NCI-H2081 treated with DMSO at 0.1 percent for 48 hours (cell line): ENCODE measurements at places on chromosomes 5 and 9.

DNA sequence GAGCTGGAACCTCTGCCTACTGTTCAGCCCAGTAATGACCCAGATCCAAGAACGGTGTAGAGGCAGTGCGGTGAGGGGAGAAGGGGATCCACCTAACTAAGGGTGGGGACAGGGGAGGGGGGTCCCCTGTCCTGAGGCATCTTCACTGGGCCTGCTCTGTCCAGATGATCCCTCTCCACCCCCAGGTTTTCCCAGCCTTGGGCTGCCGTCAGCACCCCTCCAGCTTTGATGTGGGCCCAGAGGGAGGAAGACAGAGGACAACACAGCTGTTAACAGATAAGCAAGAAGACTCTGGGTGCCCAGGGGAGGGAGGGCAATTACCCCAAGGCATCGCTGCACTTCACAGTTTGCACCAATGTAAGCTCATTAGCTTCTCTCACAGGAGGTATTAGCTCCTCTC is 19.3 kb downstream of the BICD2 start:
- DNase-seq, result no peak

DNA sequence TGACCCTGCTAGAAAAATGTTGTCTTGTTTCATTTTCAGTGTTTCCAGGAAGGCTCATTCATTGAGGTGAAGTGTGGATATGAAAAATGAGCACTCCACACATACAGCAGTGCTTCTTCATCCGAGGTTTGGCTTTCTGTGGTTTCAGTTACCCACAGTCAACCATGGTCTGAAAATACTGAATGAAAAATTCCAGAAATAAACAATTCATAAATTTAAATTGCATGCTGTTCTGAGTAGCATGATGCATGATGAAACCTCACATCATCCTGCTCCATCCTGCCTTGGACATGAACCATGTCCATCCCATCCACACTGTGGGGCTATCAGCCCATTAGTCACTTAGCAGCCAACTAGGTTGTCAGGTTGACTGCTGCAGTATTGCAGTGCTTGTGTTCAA is 10.4 kb upstream of the SLC45A2 start:
- no peak for DNase-seq

GRCh38 chr9:90795084-90795483 is 6.5 kb upstream of the SYK start:
- DNase-seq, result no peak

GRCh38 chr9:28471261-28471660 is 898.0 kb upstream of the C9orf72 start:
- DNase-seq, result no peak

DNA sequence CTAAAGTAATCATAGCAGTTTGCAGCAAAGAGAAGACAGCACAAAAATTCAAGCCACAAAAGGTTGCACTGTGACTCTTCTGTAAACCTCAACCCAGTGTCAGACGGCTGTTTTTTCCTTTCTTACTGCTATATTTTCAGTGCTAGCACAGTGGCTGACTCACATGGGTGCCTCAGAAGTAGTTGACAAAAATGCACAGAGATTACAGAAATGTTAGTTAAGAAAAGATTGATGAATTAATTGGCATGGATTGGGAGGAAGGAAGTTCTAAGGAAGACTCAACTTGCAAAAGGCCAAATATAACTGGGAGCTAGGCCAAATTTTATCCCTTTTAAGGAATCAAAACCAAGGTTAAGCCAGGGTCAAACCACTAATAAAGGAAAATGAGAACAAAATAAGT is 43.7 kb upstream of the ITGA1 start:
- no peak for DNase-seq

- DNase-seq, result no peak
Measured at GRCh38 chr9:7439355-7439995, 360.1 kb downstream of the DMAC1 start.

DNA sequence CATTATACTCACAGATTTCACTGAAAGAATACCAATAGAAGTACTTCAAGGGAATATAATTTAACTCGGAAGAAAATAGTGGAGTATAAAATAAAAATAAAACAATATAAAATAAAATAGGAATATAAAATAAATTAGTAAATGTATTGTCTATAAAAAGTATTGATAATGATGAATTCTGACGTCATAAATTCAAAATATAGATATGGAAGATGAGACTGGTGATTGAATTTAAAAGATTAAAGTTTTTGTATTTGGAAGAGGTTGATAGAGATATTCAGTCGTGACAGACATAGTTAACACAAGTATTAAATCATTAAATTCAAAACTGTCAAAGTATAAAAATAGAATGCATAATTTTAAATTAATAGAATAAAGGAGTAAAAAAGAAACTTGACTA is 964.9 kb upstream of the C9orf72 start:
- no peak for DNase-seq

- DNase-seq, result no peak
Measured at GRCh38 chr9:133354766-133355165, 1.5 kb downstream of the SURF1 start.

DNA sequence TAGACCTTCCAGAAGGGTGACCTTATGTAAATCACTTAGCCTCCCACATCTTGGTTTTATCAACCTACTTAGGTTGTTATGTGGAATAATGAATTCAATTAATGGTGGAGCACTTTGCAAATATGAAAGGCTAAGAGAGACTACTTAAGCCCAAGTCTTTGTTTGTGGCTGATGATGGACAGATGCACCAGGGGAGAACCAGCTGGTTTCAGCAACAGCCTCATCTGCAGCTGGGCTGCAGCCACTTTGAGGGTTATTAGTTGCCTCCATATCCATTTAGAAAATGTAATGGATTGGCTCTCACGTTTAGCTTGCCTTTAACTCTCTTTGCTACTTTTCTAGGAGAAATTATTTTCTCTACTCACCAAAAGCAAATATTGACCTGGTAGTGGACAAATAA is 146.6 kb downstream of the ESM1 start:
- DNase-seq, result no peak

DNA sequence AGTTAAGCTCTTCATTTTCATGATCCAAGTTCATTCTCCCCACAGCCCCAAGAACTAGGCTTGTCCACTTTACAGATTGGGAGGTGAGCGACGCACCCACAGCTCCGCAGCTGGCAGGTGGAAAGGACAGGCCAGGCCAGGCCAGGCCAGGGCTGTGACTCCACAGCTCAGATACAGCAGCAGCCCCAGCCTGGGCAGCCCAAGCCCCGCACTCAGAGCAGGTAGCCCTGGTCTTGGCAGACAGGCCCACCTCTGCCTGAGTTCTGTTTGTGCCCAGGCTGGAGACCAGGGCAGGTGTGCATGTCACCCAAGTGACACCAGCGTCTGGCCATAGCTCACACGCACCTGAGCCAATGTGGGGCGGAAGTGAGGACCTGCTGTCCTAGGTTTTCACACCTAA is 124.7 kb downstream of the WNK2 start:
- DNase-seq, result no peak

DNA sequence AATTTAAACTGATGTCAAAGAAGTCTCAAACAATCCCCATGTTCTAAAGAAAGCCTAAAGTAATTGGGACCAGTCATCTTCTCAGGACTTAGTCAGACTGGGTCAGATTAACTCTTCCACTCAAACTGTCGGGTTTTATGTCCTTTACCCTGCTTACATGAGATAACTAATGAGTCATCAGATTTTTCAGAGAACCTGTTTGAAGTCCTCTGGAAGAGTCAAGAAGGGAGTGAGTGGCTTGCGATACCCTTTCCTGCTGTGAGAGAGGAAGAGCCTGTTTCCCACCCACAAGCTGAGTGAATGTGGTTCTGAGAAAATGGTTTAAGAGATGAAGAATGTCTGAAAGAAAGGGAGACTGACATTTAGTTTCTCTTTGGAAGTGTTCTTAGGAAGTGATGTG is 1866.7 kb upstream of the C9orf72 start:
- no peak for DNase-seq

DNA sequence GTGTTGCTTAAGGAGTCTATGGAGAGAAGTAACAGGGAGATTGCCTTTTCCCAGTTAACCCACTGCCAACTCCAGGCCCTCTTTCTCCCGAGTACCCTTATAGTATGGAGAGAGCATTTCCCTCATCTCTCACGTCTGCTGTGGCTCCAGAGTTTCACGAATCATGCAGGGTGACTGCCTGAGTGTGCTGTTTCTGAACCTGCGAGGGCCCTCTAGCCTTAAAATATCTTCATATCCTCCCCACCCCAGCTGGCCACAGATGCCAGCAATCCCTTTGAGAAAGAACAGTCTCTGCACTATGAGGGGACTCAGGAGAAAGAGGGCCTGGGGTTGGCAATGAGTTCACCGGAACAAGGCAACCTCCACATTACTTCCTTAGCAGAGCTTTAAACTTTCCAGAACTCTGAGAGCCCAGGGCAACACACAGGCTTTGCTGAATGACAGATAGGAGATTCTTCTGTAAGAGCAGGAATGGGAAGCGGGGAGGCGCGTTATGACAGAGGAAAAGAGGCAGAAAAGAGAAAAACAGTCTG is 81.6 kb upstream of the ANKH start:
- no peak for DNase-seq

- no peak for DNase-seq
Measured at GRCh38 chr9:86141843-86142242, 42.5 kb upstream of the GOLM1 start.

DNA sequence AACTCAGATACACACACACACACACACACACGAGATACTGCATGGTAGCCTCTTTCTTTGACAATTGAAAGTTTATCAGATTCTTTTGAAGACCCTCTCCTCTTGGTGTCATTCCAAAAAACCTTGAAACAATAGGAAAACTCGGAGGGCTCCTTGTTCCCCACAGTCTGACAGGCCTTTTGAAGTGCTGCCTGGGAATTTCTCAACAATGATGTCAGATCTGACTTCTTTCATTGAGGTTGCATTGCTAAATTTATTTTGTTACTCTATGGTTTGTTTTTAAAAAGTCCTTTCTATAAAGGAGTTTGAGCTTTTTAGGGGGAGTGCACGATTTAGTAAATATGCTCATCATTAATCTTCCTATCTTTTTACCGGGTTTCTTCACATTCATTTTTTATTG is 583.9 kb downstream of the SEMA5A start:
- DNase-seq, result no peak

DNA sequence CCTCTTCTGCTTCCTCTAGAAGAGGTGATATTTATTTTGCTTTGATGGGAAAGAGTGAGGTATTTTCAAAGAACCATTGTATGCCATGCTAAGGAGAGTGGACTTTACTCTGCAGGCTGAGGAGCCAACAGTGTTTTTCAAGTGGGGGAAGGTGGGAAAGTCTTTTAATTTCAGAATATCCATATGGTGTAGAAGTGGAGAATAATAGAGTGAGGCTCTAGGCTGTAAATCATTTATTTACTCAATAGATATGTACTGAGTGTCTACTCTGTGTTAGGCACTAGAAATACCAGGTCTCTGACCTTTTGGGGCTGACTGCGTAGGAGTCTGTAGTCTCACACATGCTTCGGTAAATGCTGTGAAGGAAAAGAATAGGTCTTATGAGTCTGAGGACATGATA is 30.7 kb upstream of the TENT2 start:
- DNase-seq, result no peak

- no peak for DNase-seq
Measured at GRCh38 chr5:103424026-103424425, 138.6 kb downstream of the NUDT12 start.

- peak; percentile 51 for DNase-seq
Measured at GRCh38 chr9:101326501-101326900, 58.3 kb downstream of the BAAT start.

- no peak for DNase-seq
Measured at GRCh38 chr5:19616701-19617215, 371.2 kb downstream of the CDH18 start.

DNA sequence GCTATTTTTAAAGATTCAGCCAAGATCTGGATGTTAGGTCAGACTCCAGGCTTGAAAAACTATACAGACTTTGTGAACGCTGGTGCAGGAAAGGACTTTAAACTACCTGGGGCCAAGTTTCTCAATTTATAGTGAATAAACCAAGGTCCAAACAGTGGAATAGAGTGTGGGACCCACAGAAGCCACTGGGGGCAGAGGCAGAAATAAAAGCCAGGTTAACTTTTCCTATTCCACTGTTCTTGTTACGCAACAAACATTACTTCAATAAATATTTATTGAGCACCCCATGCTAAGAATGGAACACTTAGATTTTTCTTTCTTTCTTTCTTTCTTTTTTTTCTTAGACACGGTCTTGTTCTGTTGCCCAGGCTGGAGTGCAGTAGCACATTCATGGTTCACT is 11.0 kb upstream of the HAVCR1 start:
- DNase-seq, result no peak

DNA sequence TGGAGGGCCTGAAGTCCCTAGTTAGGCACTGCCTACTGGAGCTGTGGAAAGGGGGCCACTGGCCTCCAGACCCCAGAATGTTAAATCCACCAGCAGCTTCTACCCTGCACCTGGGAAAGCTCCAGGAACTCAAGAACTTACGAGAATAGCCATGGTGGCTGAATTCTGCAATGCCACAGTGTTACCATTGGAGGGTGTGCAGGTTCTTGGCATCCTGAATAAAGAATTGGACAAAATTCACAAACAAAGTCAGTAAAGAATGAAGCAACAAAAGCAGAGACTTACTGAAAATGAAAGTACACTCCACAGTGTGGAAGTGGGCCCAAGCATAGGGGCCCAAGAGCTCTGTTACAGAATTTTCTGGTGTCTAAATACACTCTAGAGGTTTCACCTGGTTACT is 107.0 kb downstream of the PRDM9 start:
- no peak for DNase-seq

- no peak for DNase-seq
Measured at GRCh38 chr5:132480893-132481595, 9.5 kb downstream of the IRF1 start.

DNA sequence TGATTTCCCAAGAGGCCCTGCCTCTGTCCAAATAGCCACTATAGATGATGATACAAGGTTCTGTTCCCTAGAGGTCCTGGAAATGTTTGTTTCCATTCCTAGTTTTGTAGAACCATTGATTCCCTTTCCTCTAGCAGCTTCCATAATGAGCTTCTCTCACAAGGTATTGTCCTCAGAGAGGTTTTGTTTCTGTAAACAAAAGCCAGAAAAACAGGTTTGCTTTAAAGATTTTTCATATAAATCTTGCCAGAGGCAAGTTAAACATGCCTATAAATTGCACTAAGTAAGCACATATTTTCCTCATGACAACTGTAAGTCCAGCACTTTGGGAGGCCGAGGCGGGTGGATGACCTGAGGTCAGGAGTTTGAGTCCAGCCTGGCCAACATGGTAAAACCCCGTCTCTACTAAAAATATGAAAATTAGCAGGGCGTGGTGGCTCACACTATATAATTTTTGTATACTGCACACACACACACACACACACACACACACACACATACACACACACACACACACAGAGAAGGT is 1787.7 kb downstream of the EFNA5 start:
- no peak for DNase-seq

GRCh38 chr9:130175355-130175754 is 3.2 kb downstream of the NCS1 start:
- DNase-seq, result no peak

DNA sequence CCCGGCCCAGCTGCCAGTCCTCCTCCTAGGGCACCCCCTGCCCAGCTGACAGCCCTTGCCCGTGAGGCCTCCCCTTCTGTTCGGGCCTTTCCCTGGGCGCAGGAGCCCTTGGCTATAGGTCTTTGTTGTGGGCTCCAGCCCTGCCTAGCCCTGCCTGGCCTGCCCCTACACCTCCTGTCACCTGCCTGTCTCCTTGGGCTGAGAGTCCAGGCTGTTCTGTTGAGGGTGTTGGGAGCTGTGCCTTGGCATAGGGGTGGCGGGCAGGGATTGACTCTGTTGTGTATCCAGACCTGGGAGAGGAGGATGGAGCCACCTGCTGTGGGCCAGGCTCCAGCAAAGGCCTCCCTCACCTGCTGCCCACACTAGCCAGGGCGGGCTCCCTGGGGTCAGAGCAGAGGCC is 11.6 kb downstream of the FCN2 start:
- DNase-seq, result no peak
